ENCODE measurements at places on chromosomes 1 and 21.

DNA sequence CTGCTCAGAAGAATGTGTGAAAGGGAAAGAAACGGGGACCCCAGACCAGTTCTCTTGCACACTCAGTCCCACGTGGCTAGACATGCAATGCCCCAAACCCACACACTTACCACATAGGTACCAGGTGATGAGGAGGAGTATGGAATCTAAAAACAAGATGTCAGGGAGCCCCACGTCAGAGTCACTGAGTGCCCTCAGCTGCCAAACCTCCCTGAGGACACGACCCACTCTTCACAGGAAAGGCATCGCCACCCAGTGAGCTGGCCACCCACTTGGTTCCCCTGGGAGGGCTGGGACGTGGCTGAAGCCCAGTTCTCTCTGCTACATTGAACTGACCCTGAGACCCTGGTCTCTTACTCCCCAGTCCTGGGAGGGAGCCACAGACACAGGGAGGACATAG lies 41.4 kb downstream of the MRPL37 start:
- DNase-seq: no peak

- DNase-seq: no peak
Observed at GRCh38 chr1:74731399-74732052, 1.3 kb downstream of the CRYZ start.

- DNase-seq: no peak
Observed at GRCh38 chr1:157134442-157134841, 3.8 kb downstream of the ETV3 start.

- DNase-seq: no peak
Observed at GRCh38 chr1:95176861-95177260, 57.1 kb upstream of the RWDD3 start.

GRCh38 chr1:112446411-112446810 lies 50.4 kb downstream of the CTTNBP2NL start:
- no peak for DNase-seq

DNA sequence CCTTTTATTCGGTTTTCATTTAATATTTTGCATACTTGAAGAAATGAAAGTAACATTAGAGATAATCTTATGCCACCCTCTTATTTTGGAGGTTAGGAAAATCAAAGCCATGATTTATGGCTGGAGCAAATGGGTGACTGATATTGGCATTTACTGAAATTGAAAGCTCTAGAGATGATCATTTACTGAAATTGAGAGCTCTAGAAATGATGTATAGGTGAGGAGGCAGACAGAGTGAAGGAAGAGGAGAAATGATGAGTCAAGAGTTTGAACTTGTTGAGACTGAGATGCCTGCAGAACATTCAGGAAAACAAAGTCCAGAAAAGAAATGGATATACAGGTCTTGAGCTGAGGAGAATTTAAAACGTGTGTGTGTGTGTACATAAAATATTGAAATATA lies 217.6 kb downstream of the LTN1 start:
- DNase-seq: no peak

- DNase-seq: no peak
Observed at GRCh38 chr1:35810096-35810881, 2.5 kb downstream of the AGO4 start.

DNA sequence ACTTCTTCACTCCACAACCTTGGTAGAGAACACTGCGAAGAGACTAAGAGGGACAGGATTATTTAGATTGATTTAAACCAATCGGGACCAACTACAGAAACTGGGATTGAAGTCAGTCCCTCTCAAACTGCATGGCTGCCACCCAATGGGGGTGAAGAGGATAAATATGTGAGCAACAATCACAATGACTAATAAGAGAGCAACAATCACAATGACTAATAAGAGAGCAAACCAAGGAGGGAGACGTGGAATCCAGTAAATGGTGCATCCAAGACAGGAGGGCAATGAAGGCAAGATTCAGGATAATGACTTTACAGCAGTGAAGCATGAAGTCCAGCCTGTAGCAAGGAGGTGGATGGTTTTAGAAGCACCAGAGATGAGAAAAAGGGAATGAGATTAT lies 322.8 kb downstream of the TTLL7 start:
- peak; percentile 38 for DNase-seq
